ENCODE measurements at places on chromosomes 3 and 15. TPM values are rescaled to one million over a fixed set of nuclear protein-coding genes. Genes with fewer than 3 reads are reported as not detected.

DNA sequence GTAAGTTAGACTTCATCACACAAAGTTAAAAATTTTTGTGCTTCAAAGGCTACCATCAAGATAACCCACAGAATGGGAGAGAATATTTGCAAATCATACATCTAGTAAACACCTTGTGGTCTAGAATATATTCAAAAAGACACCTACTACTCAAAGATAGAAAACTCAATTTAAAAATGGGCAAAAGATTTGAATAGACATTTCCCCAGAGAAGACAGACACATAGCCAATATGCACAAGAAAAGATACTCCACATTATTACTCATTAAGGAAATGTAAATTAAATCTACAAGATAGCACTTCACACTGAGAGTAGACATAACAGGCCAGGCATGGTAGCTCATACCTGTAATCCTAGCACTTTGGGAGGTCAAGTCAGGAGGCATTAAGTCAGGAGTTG lies 87.8 kb upstream of the MANF start:
- DNase-seq = no peak

DNA sequence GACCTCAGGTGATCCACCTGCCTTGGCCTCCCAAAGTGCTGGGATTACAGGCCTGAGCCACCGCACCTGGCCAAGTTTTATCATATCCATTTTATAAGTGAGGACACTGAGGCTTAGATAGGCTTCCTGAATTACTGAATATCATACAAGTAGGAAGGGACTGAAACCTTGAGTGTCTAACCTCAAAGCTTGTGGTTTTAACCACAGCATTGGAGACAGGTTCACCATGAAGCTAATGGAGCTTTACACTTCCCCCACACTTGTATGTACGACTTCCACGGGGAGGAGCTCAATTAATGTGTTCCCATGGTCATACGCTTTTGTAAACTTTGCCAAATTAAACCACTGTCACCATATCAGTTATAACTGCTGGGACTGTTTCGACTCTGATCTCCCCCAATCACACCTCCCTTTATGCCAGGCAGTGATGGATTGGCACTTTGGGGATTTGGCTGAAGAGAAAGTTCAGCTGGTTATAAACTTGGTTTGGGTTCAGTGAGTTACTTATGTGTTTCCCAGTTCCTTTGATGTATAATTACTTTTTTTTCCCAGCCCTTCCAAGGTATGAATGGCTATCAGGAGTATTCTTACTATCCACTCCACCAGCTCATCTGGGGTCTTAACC lies 38.4 kb upstream of the MEIS2 start:
- no peak for DNase-seq

DNA sequence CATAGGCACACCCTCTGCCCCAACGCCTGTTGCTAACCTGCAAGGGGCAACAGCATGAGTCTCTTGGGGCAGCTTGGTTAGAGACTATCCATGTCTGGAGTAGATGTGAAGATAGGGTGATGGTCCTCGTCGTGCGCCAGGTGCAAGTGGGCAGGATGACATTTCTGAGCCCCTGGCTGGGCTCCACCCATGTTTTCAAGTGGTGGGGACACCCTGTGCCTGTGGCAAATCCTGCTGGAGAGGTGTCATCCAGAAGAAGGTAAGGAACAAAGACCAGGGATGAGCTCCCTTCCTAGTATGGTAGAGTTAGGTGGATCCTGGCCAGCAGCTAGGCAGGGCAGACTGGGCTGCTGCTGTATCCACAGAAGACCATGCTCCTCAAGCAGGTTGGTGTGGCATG lies 152.6 kb downstream of the ABHD5 start:
- no peak for DNase-seq

- DNase-seq = no peak
Observed at GRCh38 chr3:47283193-47283537, 421 bp downstream of the KLHL18 start.

DNA sequence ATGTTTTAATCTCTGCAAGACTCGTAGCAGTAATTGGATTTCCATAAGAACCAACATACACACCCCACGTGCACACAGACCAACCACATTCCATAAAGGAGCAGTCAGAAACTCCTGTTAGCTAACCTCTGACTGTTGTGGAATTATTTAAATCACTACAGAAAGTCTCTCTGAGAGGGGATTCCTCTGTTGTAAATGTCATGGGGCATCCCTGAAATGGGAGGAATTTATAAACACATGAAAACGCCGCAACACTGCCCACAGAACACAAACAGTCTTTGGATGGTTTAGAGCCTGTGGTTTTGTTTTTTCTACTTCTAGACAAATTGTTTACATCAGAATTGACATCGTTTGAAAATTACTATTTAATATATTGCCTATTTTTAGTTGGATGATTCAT lies 740.1 kb upstream of the GRM7 start:
- no peak for DNase-seq

DNA sequence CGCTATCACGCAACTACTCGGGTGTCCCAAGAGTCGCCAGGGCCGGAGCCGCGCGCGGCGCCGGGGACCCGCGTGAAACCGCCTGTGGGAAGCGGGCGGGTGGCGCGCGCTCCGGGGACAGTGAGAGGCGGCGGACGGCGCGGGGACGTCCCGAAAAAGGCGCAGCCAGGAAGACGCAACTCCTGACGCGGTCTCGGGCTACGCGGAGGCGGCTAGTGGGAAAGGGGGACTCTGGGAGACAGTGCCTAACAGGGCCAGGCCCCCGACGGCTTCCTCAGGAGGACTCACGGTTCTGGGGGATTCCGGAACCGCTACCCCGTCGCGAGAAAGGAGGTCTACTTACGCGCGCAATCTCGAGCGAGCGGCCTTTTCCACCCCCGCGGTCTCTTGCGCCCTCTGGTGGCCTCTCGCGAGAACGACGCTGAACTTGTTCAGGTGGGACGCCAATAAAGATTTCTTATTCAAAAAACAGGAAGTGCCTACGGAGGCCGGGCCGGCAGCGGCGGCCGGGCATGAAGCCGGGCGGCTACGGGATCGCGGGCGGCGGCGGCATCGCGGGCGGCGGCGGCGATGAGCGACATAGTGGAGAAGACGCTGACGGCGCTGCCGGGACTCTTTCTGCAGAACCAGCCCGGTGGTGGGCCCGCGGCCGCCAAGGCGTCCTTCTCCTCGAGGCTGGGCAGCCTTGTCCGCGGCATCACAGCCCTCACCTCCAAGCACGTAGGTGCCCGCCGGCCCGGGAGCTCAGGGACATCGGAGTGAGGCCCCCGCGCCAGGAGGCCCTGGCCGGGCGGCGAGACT lies at the start of gene AP4E1:
Gene AP4E1, plus strand, starts transcription at position 475 of the 801 bp plus-strand sequence. Its CDS starts 96 bp downstream, at position 571.
- peak; percentile 91 for DNase-seq

DNA sequence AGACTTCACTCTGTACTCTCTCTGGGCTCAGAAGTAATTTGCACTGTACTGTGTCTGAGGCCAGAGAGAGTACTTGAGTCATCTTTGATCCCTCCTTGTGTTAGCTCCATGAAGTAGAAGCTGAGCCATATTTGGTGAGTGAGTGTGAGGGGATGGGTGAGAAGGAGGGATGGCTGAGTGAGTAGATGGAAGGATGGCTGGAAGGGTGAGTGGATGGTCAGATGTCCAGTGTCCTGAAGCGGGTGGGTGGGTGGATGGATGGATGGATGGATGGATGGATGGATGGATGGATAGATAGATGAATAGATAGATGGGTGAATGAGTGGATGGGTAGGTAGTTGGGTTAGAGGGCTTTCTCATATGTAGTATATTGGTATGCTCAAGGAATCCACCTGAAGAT lies 39.3 kb downstream of the FGD5 start:
- DNase-seq = no peak

DNA sequence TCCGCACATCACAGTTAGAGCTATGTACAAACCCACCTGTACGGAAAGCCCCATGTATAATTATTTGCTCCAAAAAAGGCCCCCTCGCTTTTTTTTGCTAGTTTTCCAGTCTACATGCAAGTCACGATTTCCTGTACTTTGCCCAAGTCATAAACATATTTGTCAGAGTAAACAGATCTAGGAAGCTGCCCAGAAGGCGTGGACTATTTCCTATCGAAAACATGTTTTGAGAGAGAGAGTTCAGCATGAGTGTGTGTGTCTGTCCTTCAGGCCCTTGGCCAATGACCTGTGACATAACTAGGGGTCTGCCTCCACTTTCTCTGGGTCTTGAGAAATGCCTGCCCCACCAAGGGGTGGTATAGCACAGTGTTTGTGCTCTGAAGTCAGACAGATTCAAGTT lies 72.7 kb upstream of the HACD2 start:
- DNase-seq = peak; percentile 53

DNA sequence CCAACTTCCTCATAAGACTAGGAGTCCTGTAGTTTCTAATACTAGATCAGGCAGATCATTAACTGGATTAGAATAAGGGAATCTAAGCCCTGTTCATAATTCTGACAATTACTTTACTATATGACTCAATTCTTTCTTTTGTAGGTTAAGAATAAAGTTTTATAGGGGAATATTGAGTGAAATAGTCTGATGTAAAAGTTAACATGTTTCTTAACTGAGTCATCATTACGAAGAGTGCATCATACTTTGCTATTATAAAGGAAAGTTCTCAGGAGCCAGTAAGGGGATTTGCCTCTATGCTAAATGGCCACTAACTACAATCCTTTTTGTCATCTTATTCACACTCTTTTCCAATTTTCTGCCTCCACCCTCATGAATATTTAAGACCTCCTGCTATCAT lies 63.1 kb downstream of the POLQ start:
- DNase-seq = no peak

MCF2L2 gene
- 0.88 TPM for total RNA-seq

IL17RD gene
- total RNA-seq = 2.9 TPM

GRK7 gene
- not detected for total RNA-seq

LRRN1 gene
- 1.2 TPM for total RNA-seq

RHO gene
- not detected for total RNA-seq

Data from lower leg skin (tissue), 4 donors.